ENCODE measurements at places on chromosomes 6 and 20.
A peak's percentile ranks its signal among the peaks of the same experiment; 100 is the strongest.

GRCh38 chr6:85966828-85967227 lies 324.1 kb upstream of the SYNCRIP start:
- H3K36me3 ChIP-seq = no peaks in the 10 kb centered on the region
- no peak overlapping the region for H3K4me3 ChIP-seq
- no peak overlapping the region for H3K27ac ChIP-seq
- DNase-seq = no peak
- H3K4me1 ChIP-seq = no peaks in the 10 kb centered on the region

DNA sequence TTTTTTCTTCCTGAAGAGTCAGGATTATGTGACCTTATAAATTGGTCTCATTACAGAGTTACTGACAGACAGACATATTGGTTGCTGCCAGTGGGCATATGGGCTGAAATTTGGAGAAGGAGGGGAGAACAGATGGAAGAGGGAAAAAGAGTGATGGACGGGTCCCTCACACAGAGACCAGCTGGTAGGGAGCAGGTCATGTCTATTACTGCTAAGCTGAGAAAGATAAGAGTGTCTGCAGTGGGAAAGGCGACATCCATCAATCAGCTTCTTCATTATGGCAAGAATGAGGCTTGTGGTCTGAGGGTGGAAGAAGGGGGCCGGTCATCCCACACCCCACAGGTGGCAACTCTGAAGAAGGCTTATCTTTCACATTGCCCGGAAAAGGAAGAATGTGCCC lies 353.8 kb upstream of the RSPO3 start:
- no peaks in the 10 kb centered on the region for H3K36me3 ChIP-seq
- no peak for DNase-seq
- no peaks in the 10 kb centered on the region for H3K4me1 ChIP-seq
- no peak overlapping the region for H3K4me3 ChIP-seq
- H3K27ac ChIP-seq = no peak overlapping the region
- no peaks in the 10 kb centered on the region for H3K27me3 ChIP-seq

DNA sequence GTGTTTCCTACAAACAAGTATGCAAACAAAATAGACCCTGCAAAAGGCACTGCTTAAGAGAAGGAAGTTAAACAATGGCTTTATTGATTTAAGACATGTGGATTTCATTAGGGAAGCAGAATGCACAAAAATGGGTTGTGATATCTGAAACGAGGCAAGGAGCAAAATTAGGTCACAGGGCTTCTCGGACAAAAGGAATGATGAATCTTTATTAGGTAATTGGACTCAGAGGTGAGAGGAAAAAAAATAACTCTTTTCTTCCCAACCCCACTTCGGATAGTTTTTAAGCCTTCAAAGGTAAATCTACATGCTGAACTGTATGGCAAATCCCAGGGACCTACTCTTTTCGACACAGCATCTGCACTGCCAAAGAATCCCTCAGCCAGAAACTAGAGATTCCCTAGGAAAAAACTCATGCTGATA lies 183.0 kb upstream of the TAB2 start:
- DNase-seq = no peak
- no peaks in the 10 kb centered on the region for H3K27me3 ChIP-seq
- H3K36me3 ChIP-seq = no peaks in the 10 kb centered on the region
- H3K4me1 ChIP-seq = no peaks in the 10 kb centered on the region

- DNase-seq = no peak
- peak overlapping the region; percentile 13 for H3K27ac ChIP-seq
- H3K4me3 ChIP-seq = no peak overlapping the region
- H3K36me3 ChIP-seq = peaks cover 39% of the 10 kb centered on the region
- H3K4me1 ChIP-seq = peaks cover 38% of the 10 kb centered on the region
- no peaks in the 10 kb centered on the region for H3K27me3 ChIP-seq
Measured at GRCh38 chr20:25296094-25297093, 48.5 kb downstream of the PYGB start.

DNA sequence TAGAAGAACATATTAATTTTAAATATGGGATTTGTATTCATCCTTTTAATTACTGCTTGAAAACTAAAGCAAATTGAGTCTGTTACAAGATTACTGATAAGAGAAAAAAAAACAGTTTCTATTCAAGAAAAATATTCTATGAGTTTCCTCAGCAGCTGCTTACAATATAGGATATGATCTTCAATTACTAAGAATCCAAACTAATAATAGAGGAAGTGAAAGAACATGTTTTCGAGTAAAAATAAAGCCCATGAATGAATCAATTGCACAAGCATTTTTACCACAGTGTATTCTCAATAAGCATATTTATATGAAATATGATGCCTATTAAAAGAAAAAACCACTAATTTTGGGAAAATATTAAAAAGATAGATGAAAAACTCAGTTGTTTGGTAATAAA lies 63.4 kb downstream of the AHI1 start:
- H3K27me3 ChIP-seq = no peaks in the 10 kb centered on the region
- H3K4me3 ChIP-seq = no peak overlapping the region
- H3K4me1 ChIP-seq = no peaks in the 10 kb centered on the region
- peaks cover 36% of the 10 kb centered on the region for H3K36me3 ChIP-seq

DNA sequence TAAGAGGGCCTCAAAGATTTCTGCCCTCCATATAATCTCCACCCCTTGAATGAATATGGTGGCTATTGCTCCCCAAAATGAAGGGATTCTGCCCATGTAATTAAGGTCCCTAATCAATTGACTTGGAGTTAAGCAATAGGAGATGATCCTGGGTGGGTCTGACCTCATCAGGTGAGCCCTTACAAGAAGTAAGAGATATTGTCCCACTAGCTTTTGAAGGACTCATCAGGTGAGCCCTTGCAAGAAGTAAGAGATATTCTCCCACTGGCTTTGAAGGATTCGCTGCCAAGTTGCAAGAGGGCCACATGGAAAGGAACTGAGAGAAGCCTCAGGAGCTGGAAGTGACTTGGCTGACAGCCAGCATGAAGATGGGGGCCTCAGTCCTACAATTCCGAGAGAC lies 103.4 kb downstream of the BMP7 start:
- H3K27ac ChIP-seq = no peak overlapping the region
- no peak overlapping the region for H3K4me3 ChIP-seq
- H3K36me3 ChIP-seq = no peaks in the 10 kb centered on the region
- peaks cover 4% of the 10 kb centered on the region for H3K27me3 ChIP-seq

DNA sequence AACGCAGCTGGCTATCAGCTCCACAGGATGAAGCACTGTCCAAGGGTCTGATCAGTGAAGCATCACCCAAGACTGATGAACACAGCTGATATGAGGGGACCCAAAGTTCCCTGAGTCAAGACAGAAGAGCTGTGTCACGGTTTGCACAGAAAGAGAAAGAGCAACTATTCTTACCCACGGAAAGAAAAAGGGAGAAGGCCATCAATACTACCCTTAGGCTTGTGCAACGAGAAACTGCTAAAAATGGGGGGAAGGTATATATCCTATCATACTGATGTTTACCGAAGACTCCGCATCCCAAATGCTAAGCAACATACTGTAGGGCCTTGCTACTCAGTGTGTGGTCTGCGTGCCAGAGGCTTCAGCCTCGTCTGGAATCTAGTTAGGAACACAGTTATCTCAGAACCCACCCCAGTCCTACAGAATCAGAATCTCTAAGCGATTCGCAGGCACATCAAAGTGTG lies 665 bp downstream of the FASTKD5 start:
- DNase-seq = no peak
- H3K4me1 ChIP-seq = no peaks in the 10 kb centered on the region
- H3K36me3 ChIP-seq = no peaks in the 10 kb centered on the region

- peak overlapping the region; percentile 97 for H3K27ac ChIP-seq
- peaks cover 4% of the 10 kb centered on the region for H3K4me1 ChIP-seq
- H3K4me3 ChIP-seq = peak overlapping the region; percentile 99
- no peaks in the 10 kb centered on the region for H3K36me3 ChIP-seq
- H3K27me3 ChIP-seq = no peaks in the 10 kb centered on the region
Measured at GRCh38 chr6:57222743-57223077, 603 bp upstream of the RAB23 start.

DNA sequence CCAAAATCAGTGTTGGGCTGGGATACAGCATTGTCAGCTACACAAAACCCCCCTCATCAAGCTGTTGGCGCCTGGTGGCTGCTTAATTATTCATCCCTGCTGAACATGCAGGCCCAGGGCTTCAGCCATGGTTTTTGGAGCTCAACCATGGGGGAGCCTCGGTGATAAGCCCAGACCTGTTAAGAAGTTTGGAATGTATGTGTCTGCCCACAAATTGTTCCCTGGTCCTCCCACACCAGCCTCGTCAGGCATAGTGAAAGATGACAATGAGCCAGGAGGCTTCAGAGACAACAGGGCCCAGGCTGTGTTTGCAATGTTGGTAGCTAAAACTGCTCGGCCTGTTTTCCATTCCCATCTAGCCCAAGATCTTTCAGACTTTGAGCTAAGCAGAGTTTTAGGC lies 34.8 kb upstream of the SIRPA start:
- H3K36me3 ChIP-seq = no peaks in the 10 kb centered on the region
- DNase-seq = no peak
- no peak overlapping the region for H3K27ac ChIP-seq
- H3K27me3 ChIP-seq = no peaks in the 10 kb centered on the region
- no peaks in the 10 kb centered on the region for H3K4me1 ChIP-seq

DNA sequence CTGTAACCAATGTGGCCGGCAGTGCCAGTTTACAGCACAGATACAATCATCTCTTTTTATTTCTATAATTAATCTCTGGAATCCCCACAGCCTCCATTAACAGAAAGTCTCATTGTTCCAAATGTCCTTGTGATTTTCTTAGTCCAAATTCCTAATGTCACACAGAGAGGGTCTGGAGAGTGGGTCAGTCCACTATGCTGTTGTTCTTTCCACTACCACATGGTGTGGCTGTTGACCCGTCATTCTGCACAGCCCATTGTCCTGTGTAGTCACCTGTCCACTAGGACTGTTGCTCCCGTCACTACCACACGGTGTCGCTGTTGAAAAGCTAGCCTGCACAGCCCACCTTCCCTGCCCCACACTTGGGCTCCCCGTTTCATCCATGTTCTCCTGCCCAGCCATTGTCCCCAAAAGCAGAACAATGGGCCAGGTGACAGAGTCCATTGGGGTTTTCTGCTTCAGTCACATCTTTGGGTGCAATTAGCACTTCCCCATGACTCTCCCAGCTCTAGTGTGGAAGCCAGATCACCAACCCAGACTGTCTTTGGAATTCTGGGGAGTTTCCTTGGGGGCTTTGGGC lies 8.6 kb upstream of the LBP start:
- no peak overlapping the region for H3K27ac ChIP-seq
- no peaks in the 10 kb centered on the region for H3K36me3 ChIP-seq
- peaks cover 18% of the 10 kb centered on the region for H3K27me3 ChIP-seq
- H3K4me3 ChIP-seq = no peak overlapping the region

- H3K4me1 ChIP-seq = peaks cover 56% of the 10 kb centered on the region
- no peaks in the 10 kb centered on the region for H3K36me3 ChIP-seq
- peak overlapping the region; percentile 85 for H3K27ac ChIP-seq
- peak overlapping the region; percentile 28 for H3K4me3 ChIP-seq
- peak; percentile 90 for DNase-seq
- no peaks in the 10 kb centered on the region for H3K27me3 ChIP-seq
Measured at GRCh38 chr6:5764401-5764955, 242.2 kb downstream of the NRN1 start.

GRCh38 chr6:64220801-64221200 lies 585.2 kb downstream of the PHF3 start:
- no peak overlapping the region for H3K4me3 ChIP-seq
- no peak overlapping the region for H3K27ac ChIP-seq
- H3K27me3 ChIP-seq = no peaks in the 10 kb centered on the region
- H3K4me1 ChIP-seq = no peaks in the 10 kb centered on the region
- no peaks in the 10 kb centered on the region for H3K36me3 ChIP-seq

DNA sequence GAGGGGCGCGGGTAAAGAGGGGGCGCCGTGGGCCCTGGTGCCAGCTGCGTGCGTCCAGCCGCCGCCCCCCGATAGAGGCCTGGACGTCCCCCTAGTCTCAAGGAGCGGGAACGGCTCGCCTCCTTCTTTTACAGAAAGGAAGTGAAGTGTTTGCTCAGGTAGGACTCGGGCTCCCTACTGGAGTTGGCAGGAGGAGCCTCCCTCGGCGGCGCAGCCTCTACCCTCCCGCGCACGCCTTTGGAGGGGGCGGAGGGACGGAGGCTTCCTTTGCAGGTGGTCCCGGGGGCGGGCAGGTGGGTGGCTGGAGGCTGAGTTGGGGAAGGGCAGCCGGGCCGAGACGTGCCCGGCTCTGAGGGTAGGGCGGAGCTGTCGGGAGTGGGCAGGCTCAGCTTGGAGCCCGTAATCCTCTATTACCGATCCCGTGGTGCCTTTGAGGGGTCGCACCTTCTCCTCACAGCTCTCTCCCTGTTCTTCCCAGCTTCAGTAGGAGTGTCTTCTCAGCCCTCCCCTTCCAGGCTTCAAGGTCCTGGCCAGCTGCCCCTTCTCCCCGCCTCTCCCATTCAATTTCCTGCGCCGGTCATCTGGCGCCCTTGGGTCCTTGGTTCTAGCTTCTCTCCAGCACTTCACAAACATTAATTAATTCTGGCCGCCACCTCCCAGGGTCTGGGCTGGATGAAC lies 728 bp downstream of the ITPR3 start:
- peak overlapping the region; percentile 61 for H3K4me3 ChIP-seq
- H3K27me3 ChIP-seq = no peaks in the 10 kb centered on the region
- peak; percentile 67 for DNase-seq
- H3K27ac ChIP-seq = peak overlapping the region; percentile 41
- H3K4me1 ChIP-seq = peaks cover 17% of the 10 kb centered on the region

DNA sequence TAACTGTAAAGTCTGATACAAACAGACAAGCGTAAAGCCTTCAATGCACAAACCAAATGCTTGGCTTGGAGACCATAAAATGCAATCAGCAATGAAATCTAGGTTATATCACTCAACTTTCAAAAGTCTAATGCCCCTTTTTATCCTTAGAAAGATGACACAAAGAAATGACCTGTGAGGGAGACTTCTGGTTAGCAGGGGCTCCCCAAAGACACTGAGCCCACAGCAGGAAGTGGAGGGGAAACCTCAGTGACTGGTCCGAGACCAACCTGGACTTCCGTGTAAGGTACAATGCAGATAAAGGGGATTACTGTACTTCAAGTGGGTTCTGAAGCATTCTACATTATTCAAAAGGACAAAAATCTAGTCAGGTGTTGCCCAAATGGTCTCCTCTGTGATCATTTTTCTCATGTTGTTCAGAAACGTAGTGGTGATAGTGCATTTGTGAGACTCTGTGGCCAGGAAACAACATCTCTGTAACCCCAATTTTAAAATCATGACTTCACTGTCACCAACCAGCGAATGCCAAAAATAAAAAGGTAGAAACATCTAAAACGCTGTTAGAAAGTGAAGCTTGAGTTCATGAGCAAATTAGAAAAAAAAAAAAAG lies 88.2 kb downstream of the HIVEP2 start:
- no peak overlapping the region for H3K4me3 ChIP-seq
- no peak overlapping the region for H3K27ac ChIP-seq
- DNase-seq = no peak
- H3K27me3 ChIP-seq = no peaks in the 10 kb centered on the region
- no peaks in the 10 kb centered on the region for H3K4me1 ChIP-seq

- H3K36me3 ChIP-seq = no peaks in the 10 kb centered on the region
- H3K27ac ChIP-seq = no peak overlapping the region
- H3K27me3 ChIP-seq = peaks cover 19% of the 10 kb centered on the region
Measured at GRCh38 chr6:4553387-4553786, 222.8 kb upstream of the CDYL start.

All from tibial artery (tissue), 4 donors.